ENCODE measurements at places on chromosomes 16 and 17. TPM values are rescaled to one million over a fixed set of nuclear protein-coding genes. Genes with fewer than 3 reads are reported as not detected.

- no peak for DNase-seq
These were observed 773 bp downstream of the SYNGR3 start for GRCh38 chr16:1990351-1991134.

The RNU2-1 gene
- not detected for total RNA-seq

- DNase-seq = no peak
These were observed 11.9 kb downstream of the CES3 start for GRCh38 chr16:66972983-66973382.

The TBC1D3H gene
- not detected for total RNA-seq

DNA sequence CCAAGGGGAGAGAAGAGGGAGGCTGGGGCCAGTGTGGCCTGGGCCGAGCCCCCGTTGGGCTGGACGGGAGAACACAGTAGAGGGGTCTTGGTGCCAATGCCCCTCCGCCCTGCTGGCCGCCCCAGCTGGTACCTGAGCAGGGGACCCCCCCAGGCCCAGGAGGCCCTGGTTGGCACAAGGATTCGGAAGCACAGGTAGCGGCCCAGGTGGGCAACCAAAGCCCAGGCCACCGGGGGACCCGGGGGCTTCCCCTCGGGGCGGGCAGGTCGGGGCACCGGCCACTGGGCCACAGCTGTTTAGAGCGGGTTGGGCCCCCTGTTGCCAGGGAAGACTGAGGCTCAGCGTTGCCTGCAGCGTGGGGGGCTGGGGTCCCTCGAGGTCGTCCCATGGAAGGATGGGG, 28.2 kb upstream of the C1QTNF8 start:
- DNase-seq = no peak

- DNase-seq = no peak
These were observed 55.5 kb downstream of the HS3ST4 start for GRCh38 chr16:25747160-25747758.

GRCh38 chr16:81469710-81470535, 25.3 kb downstream of the CMIP start:
- no peak for DNase-seq

- DNase-seq = no peak
These were observed 8.9 kb downstream of the UNK start for GRCh38 chr17:75793460-75793859.

GRCh38 chr17:4199818-4200402, 56.9 kb downstream of the CYB5D2 start:
- DNase-seq = peak; percentile 42

The NT5M gene
- 0.28 TPM for total RNA-seq

GRCh38 chr16:65070831-65071432, 50.9 kb downstream of the CDH11 start:
- DNase-seq = peak; percentile 99

GRCh38 chr17:57954397-57955182, 622 bp downstream of the CUEDC1 start:
- peak; percentile 46 for DNase-seq

- DNase-seq = no peak
These were observed 1.2 kb downstream of the BCAR1 start for GRCh38 chr16:75250089-75250808.

DNA sequence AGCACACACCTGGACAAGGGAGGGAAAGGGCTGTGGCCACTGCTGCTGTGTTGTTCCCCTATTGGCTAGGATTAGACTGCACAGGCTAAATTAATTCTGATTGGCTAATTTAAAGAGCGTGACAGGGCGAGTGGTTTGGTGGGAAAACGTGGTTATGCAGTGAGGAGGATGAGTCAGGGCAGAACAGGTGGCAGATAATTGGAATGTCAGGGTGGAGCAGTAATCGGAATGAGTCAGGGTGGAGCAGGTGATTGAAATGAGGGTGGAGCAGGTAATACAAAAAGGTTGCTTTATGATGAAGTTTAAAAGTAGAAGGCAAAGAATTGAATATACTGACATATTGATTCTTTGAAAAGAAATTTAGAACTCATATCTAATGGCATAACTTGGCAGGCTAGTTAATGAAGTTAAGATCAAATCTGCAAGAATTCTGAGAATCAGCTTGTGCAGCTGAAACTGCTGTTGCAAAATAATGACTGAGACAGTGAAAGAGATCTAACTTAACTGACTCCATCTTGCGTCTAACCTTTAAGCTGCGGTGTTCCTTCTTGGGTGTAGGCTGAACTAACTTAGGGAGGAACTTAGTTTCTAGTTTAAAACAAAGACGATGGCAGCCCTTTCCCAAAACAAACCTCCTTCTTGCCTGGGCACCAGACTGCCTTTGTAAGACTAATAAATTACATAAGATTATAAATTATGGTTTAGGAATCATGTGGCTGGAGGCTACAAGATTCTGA, 174.3 kb downstream of the UTP18 start:
- DNase-seq = no peak

- DNase-seq = no peak
These were observed 217.2 kb downstream of the SHCBP1 start for GRCh38 chr16:46404028-46404427.

- no peak for DNase-seq
These were observed 5.4 kb downstream of the CD2BP2 start for GRCh38 chr16:30349675-30350074.

DNA sequence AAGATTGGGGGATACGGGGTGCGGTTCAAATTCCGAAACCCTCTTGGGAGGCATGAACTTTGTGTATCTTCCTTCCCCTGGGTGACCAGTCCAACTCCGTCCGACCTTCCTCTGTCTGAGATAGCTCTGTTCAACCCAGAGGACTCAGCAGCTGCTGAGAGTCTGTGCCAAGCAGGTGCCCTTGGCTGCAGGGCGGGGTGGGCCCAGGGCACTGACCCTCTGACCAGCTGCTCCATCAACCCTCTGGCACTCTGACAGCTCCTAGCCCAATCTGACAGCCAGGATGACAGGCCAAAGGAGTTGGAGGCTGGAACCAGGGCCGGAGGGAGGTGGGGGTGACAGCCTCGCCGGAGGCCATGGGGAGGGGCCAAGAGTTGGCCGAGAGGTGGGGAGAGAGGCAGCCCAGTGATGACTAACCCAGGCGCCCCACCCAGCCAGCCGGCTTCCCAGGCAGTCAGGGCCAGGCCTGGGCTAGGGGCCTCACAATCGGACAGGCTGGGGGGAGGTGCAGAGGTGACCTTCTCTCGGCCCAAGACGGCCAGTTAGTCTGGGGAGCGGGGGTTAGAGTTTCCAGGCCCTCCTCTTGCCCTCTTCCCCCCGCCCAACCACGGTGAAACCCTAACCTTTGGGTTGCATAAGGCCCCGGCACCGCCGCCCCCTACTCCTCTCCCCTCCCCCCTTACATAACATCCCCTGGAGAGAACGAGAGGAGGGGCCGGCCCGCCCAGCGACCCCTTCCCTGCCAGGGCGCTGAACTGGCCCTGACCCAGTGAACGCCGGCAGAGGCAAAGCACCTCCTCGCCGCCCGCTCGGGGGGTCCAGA, 5.0 kb upstream of the TLCD2 start:
- peak; percentile 88 for DNase-seq

DNA sequence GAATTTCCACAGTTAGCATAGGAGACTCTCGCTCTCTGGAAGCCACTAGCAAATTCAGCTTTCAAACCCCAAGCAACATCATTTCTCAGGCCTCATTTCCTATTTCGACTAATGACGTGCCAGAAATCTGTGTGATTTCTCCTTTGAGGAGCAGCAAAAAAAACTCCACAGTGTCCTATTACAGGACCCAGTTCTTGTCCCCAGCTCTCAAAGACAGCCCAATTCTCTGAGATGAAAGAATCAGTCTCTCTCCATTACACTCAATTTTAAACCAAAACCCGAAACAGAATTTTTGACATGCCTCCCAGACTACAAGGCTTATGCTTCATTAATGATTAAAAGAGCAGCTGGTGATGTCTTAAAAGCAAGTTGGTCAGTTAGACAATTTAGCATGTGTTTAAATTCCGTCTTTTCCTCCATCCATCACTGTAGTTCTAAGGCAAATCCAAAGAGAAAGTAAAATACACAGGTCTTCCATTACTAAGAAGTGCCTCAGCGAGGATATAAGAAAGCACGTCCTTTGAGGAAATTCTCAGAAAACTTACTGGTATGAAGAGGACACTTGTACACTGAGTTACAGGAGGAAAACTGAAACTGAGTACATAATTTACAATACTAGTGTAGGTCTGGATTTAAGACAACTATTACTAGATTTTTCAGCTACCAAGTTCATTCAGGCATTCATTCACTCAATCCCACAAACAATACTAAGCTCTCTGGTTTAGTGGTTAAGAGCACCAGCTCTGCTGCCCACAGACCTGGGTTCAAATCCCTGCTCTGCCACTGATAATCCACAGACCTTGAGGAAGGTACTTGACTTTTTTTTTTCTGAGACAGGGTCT, 12.5 kb downstream of the TOM1L2 start:
- peak; percentile 69 for DNase-seq

The CACNG1 gene
- not detected for total RNA-seq

DNA sequence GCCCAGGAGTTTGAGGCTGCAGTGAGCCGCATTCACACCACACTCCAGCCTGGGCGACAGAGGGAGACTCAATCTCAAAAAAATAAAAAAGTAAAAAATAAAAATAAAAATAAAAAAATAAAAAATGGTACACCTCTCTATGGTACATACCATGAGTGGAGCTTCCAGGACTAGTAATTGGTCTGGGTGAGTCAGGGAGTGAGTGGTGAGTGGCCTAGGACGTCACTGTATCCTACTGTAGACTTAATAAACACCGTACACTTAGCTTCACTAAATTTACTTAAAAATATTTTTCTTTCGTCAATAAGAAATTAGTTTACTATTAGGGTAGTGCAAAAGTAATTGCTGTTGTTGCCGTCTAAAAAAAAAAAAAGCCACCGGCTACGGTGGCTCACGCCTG, 9.0 kb downstream of the CDH5 start:
- DNase-seq = no peak

The POLR3K gene
- 10.6 TPM for total RNA-seq

- DNase-seq = peak; percentile 5
These were observed 235.4 kb upstream of the MON1B start for GRCh38 chr16:76955629-76956028.

The NTN1 gene
- under 0.01 TPM for total RNA-seq

- no peak for DNase-seq
These were observed 30.6 kb downstream of the CDRT15 start for GRCh38 chr17:14205992-14206461.

- DNase-seq = peak; percentile 79
These were observed 160.1 kb downstream of the MAP2K4 start for GRCh38 chr17:12180644-12181261.

DNA sequence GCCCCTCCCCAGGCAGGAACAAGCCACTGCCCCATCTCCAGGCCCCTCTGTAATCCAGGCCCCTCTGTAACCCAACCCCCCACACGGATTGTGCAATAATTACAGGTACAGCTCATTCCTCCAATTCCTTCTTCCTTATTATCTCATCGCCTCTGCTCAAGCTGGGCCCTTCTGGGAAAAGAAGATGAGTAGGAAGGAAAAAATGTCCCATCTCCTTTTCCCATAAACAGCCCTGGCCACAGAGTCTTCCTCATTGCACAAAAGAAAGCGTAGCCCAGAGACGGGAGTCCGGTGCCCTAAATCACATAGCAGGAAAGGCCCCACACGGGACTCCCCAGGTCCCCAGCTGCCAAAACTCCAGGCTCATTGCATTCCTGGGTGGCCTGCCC, 3.6 kb upstream of the LITAFD start:
- DNase-seq = peak; percentile 86

- DNase-seq = peak; percentile 19
These were observed 11.8 kb downstream of the RFFL start for GRCh38 chr17:35051579-35052240.

GRCh38 chr16:3004781-3005284, 7.9 kb upstream of the CLDN9 start:
- no peak for DNase-seq

- DNase-seq = no peak
These were observed 80.2 kb downstream of the HS3ST4 start for GRCh38 chr16:25771812-25772568.

The PRR35 gene
- not detected for total RNA-seq

GRCh38 chr16:86806838-86807351, 228.5 kb downstream of the FOXL1 start:
- peak; percentile 66 for DNase-seq

The AHSP gene
- not detected for total RNA-seq

GRCh38 chr17:73257516-73257915, 4.2 kb downstream of the CPSF4L start:
- DNase-seq = no peak

DNA sequence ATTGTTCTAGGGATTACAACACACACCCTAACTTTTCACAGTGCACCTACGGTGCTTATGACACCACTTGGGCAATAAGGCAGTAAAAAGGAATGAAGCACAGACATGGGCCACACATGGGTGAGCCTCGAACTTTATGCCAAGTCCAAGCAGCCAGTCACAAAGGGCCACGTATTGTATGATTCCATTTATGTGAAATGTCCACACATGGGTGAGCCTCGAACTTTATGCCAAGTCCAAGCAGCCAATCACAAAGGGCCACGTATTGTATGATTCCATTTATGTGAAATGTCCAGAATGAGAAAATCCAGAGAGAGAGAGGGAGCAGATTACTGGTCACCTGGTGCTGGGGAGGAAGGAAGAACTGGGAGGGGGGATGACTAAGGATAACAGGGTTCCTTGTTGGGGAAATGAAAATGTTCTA, 22.2 kb downstream of the RMI2 start:
- no peak for DNase-seq

DNA sequence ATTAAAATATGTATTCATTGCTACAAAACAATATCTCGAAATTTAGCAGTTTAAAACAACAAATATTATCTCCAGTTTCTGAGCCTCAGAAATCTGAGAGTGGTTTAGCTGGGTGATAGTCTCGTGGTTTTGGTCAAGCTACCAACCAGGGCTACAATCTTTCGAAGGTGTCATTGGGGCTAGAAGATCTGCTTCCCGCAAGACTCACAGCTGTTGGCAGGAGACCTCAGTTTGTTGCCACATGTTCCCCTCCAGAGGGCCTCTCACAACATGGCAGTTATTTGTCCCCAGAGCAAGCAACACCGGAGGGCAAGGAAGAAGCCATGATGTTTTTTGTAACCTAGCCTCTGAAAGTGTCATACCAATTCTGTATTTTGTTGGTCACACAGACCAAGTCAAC, 12.0 kb upstream of the BCAS3 start:
- no peak for DNase-seq

GRCh38 chr16:67660564-67661028, at the start of gene PARD6A:
Gene PARD6A (plus strand): TSS chr16:67660960. CDS start chr16:67661039, 79 bp downstream.
- DNase-seq = peak; percentile 96

GRCh38 chr17:17836250-17836817, 452 bp downstream of the SREBF1 start:
- peak; percentile 92 for DNase-seq

The NOXO1 gene
- total RNA-seq = not detected
